ENCODE measurements at places on chromosomes 4 and X.

- DNase-seq = no peak
These were observed at the start of gene DGKK for GRCh38 chrX:50470103-50471031. TSS of gene DGKK (minus strand) at chrX:50470825. CDS start at chrX:50470678, 147 bp downstream.

GRCh38 chr4:74661427-74662201 is 132.7 kb downstream of the BTC start:
- DNase-seq = no peak

DNA sequence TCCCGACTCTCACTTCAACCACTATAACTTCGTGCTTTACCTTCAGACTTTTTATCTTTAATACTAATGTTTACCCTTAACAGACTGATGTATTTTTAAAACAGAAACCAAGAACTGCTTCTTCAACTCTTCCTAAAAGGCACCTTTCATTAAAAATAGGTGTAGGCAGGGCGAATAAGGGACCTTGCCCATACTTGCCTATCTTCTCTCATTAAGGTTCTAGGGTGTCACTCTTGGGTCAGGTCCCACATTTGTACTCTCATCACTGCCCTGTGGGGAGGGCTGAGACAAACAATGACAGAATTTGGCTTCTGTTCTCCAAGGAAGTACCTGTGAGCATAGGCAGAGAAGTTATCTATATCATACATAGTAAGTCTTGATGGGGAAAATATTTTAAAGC is 69.7 kb downstream of the ANKRD50 start:
- no peak for DNase-seq

DNA sequence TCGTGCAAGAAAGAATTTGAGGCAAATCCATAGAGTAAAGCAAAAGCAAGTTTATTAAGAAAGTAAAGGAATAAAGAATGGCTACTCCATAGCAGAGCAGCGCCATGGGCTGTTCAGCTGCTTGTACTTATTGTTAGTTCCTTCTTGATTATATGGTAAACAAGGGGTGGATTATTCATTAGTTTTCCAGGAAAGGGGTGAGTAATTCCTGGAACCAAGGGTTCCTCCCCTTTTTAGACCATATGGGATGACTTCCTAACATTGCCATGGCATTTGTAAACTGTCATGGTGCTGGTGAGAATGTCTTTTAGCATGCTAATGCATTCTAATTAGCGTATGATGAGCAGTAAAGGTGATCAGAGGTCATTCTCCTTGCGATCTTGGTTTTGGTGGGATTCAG is 23.5 kb upstream of the CEP135 start:
- DNase-seq = no peak

DNA sequence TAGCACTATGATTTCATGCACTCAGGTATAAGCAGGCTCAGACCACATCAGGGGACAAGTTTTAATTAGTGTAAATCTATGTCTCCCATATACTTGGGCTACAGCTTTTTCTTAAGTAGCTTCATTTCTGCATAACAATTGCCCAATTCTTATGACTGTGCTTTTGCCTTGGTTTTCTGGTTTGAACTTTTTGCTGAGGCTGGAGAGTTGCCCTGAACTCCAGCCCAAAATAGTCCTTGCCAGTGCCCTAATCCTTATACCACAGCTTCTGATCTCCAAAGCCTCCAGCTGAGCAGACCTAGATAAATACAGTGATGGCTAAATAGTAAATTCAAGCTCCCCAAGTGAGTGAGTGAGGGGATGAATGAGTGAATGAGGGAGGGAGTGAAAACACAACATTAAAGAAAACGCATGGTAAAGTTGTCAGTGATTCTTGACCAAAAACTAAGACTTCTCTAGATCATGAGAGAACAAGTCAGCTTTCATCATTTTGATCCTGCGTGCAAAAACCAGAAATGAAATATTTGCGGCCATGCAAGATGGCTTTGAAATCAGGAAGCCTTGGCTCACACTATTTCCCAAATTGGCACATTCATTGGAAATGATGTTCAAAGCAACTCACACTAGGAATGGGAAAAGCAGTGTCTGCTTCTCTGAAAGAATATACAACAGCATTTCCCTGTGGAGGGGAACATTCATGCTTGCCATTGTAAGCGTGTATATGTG is 437.1 kb upstream of the CTSO start:
- DNase-seq = no peak

GRCh38 chr4:138405934-138406567 is 163.9 kb upstream of the SLC7A11 start:
- DNase-seq = no peak

DNA sequence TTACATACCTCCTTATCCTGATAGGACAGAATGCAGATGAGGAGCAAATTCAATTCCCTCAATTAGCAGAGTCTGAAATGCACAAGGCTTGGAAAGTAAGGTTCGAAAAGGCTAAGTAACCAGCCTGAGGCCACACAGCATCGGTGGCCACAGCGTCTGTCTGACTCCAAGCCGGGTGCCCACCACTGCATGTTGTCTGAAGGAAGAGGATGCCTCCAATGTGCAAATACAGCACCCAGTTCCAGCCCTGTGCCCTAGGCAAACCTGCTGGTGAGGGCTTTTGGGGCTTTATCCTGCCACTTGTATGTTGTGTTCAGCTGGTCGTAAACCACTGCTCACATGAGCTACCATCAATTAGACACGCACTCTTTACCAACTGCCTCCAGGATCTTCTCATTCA is 48.6 kb upstream of the PPP2R2C start:
- DNase-seq = no peak

Data from stimulated activated CD4-positive, alpha-beta T cell treated with anti-CD3 and anti-CD28 coated beads, TNF-alpha, amount 100 ng/mL, for 4 hours (primary cell).